Stimulated activated CD4-positive, alpha-beta T cell treated with anti-CD3 and anti-CD28 coated beads, Interleukin-2, amount 100 ng/mL, for 24 hours (primary cell): ENCODE measurements at places on chromosomes 4 and X.

GRCh38 chr4:16224264-16225166, 1.8 kb downstream of the TAPT1 start:
- DNase-seq: no peak

DNA sequence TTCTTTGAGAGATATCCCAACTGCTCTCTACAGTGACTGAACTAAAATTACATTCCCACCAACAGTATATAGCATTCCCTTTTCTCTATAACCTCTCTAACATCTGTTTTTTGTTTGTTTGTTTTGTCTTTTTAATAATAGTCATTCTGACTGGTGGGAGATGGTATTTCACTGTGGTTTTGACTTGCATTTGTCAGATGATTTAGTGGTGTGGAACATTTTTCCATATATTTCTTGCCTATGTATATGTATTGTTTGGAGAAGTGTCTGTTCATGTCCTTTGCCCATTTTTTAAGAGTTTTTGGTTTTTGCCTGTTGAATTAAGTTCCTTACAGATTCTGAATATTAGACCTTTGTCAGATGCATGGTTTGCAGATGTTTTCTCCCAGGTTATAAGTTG, 9.0 kb downstream of the USO1 start:
- DNase-seq: no peak

DNA sequence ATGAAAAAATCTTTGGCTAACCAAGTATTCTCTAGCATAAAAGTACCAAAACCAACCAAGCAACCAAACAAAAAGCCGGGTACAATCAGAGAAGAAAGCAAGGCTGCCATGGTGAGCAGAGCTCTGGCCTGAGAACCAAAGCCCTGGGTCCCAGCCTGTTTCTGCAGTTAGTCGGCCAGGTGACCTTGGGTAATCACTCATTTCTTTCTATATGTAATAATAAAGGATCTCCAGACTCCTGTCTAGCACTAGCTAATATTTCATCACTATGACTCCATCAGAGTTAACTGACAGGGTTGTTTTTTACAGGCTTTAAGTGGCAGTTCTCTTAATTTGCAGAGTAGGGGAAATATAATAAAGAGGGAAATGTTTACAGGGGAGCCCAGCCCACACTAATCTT, 34.0 kb upstream of the RASGEF1B start:
- DNase-seq: no peak

DNA sequence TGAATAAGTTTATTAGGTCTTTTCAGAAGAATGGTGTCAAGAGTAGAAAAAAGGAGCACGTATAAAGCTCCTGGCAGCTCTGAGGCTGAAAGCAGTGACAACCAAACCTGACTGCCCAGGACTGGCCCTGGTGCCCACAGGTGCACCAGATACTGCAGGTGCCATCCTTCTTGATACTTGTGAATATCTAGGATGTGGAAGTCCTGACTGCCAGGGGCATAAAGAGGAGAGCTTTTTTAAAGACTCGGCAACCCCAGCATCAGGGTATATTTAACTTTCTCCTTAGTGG, 60.7 kb downstream of the TMEM150C start:
- no peak for DNase-seq

- DNase-seq: no peak
Measured at GRCh38 chr4:126269106-126269505, 954.4 kb downstream of the FAT4 start.

DNA sequence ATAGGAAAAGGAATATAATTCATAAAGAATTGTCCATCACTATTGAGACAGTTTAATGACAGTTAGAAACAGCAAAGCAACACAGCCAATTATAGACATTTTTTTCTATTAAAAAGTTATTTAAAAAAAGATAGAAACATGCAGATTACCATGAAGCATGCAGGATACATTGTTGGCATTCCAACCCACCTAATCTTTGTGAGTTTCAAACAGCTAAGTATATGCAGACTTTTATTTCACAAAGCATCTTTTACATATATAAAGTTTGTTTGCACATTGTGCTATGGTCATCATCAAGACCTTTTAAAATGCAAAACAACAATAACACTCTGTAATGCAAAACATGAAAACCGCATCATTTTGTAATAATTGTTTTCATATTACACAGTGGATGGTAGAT, 125.9 kb upstream of the ETNPPL start:
- DNase-seq: no peak

- DNase-seq: no peak
Measured at GRCh38 chr4:88524171-88524570, 595 bp upstream of the PYURF start.

GRCh38 chr4:48602763-48603162, 112.7 kb downstream of the ZAR1 start:
- no peak for DNase-seq

DNA sequence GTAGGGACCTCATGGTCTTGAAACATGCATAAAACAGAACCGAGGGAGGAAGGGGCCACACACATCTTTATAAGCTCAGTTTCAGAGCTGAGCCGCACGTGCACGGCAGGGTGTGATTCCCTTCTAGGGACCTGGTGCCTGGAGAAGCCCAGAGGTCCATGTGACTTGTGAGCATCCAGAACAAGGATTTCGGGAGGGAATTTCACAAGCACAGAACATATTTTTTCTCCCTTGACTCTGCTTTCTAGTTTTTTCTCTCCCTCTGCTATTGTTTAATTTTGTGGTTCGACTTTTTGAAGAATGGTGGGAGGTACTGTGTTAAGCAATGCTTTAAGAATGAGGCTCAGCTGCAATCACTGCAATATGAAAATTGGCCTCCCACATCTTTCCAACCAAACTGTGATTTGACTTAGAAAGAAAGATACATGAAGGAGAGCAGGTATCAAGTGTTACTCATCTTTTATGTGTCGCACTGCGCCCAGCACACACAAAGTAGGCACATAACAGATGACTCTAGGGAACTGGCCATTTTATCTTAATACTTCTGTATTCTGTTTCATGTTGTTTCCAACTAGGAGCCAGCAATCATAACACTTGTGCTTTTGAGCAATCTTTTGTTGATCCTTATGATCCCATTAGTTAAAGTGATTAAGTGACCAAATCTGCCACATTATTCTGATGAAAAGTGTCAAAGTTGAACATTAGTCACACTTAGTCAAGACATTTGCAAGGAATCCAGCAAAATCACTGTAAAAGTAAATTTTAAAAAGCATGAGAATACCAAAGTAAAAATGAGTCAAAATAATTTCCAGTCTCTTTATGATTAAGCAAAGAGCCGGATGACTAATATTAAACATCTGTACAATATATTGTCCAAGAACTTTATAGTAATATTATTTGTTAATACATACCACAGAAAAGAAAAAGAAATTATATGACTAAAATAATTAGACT, 86.4 kb downstream of the SHISA3 start:
- no peak for DNase-seq

DNA sequence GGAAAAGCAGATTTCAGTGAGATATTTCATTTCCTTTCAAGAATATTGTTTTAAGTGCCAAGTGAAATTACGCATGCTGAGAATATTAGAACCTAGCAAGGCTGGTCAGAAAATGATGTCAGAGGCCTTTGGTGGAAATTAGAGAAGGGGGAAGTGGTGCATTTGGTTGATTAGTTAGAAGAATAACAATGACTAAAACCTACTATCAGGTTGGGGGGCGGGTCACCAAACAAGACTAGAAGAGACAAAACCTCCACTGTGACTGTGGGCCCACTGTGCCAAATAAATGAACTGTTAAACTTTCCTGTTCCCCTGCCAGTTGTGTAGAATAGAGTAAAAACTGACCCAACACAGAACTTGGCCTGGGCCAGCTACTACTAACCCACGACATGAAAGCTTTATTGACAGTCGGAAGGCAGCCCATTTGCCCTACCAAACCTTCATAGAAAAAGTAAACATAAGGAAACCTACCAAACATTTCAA, 2.9 kb downstream of the RAPGEF2 start:
- DNase-seq: peak; percentile 43

- DNase-seq: no peak
Measured at GRCh38 chrX:12996934-12997435, 22.1 kb downstream of the TMSB4X start.

DNA sequence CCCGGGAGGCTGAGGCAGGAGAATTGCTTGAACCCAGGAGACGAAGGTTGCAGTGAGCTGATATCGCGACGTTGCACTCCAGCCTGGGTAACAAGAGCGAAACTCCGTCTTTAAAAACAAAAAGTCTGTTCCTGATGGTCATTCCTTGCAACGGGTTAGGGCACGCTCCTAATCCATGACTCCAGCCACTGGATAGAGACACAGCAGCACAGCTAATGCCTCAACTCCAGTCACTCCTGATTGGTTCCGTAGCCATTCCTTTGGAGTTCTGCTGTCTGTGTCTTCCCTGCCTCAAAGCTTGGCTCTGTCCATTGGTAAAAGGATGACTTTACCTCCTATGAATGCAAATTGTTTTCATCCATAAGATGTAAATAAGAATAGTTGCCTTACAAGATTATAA, 44.3 kb upstream of the FAM9A start:
- DNase-seq: no peak

- DNase-seq: no peak
Measured at GRCh38 chr4:17173300-17173699, 274.9 kb upstream of the LDB2 start.

- DNase-seq: no peak
Measured at GRCh38 chr4:121011780-121012340, 60.5 kb downstream of the NDNF start.

DNA sequence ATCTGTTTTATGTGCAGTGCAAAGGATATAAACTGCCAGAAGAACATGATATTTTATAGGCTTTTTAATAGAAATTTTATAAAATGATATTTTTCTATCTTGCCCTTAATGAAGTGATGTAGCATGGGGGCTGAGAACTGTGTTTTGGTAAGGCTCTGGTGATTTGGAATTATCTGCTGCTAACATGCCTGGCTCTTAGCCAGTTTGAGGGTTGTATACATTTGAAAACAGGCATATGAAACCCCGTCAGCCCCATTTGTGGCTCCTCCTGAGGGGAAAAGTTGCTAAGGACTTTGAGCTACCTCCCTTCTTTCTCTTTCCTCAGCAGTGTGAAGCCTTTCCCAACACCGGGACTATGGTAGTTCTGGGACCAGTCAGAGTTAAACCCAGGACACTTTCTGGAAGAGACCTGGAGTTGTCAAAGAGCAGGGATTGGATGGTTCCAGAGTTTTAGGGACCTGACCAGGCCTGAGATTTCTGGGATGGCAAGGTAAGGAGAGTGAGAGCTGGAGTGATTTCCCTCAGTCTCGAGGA, 4.7 kb downstream of the SFRP2 start:
- no peak for DNase-seq

DNA sequence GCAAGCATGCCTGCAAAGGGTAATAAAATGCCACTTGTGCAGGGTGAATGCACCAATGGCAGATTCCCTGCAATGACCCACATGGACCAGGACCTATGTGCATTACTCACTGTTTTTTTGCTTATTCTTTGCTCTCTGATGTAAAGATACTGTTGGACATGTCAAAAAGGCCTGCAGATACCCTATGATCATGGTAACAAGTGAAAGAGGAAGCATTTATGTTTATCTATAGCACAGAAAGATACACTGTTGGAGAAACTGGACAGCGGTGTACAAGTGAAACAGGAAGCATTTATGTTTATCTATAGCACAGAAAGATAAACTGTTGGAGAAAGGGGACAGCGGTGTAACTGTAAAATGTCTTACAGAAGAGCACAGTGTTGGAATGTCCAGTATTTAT, 127.5 kb downstream of the PAPSS1 start:
- no peak for DNase-seq

DNA sequence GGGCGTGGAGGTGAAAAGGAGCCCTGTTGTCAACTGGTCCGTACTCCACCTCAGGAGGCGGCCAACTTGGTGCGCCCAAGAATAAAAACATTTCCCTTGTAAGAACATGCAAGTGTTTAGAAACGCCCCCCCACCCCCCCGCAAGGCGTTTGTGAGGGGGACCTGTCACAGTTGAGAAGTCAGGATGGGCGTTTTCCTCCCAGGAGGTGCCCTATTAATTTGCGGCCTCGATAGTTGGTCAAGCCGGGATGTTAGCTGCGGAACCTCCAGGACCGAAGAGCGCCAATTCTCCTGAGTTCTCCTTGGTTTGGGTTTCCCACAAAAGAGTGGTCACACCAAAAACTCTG, 651 bp upstream of the SAP30 start:
- DNase-seq: peak; percentile 54

DNA sequence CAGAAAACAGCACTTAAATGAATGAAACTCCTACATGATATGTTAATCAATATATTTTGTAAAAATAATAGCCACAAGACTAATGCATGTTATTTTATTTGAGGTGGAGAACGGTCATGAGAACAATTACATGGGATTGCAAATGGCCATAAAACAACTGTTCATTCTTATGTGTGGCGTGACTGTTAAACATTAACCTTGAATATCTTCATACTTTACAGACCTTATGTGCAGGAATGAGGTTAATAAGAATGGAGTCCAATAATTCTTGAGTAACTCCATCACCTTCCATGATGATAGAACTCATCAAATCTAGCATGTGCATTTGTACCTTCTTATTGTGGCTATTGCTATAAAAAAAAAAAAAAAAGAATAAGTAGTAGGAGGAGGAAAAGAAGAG, 55.3 kb downstream of the PDS5A start:
- no peak for DNase-seq

- no peak for DNase-seq
Measured at GRCh38 chr4:2132438-2132837, 73.3 kb downstream of the NAT8L start.

DNA sequence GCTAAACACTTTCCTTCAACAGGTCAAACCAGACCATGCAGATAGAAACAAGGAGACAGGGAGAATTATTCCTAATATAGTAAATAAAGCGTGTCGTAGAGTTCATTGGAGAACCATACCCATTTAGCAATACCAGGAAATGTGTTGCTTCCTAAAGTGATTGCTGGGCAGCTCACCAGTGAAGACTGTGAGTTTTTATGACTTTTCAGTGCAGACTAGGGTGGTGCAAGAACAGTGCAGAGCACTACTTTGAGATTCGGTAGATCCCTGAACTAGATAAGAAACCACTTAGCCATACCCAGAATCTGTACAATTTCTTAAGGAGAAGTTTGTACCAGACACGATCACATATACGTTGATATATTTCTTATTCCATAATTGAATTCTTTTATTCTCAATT, 87.4 kb downstream of the EMCN start:
- DNase-seq: no peak

GRCh38 chrX:1582686-1583437, 8.5 kb upstream of the AKAP17A start:
- peak; percentile 68 for DNase-seq

- DNase-seq: no peak
Measured at GRCh38 chr4:145066063-145066501, 31.9 kb downstream of the ANAPC10 start.

- no peak for DNase-seq
Measured at GRCh38 chr4:74751856-74752255, 42.5 kb downstream of the BTC start.

DNA sequence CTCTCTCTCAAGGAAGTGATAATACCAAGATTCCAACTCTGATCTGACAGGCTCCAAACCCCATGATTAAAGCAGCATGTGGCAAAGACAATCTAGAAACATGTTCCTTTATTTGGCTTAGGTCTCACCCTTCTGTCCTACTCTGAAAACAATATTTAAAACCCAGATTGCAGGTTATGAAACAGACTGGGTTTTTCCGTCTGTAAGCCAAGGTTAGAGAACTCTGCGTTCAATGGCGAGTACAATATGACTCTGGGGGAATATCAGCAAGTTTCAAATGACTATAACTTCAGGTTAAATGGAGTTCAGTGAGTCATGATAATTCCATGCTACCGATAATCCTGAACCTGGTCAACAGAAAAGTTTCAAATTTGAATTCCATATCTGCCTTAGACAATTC, 50.8 kb downstream of the ANAPC10 start:
- DNase-seq: no peak

GRCh38 chrX:124383354-124383753, 37.0 kb downstream of the SH2D1A start:
- DNase-seq: no peak
